ENCODE measurements at places on chromosomes 4 and X.

GRCh38 chrX:5117816-5118215 is 1110.9 kb downstream of the NLGN4X start:
- no peak for DNase-seq

GRCh38 chr4:15550491-15550890 is 80.8 kb downstream of the CC2D2A start:
- DNase-seq = no peak

- no peak for DNase-seq
Measured at GRCh38 chrX:70172964-70173363, 4.3 kb upstream of the DGAT2L6 start.

GRCh38 chr4:169098054-169098497 is 88.0 kb upstream of the CBR4 start:
- DNase-seq = no peak

DNA sequence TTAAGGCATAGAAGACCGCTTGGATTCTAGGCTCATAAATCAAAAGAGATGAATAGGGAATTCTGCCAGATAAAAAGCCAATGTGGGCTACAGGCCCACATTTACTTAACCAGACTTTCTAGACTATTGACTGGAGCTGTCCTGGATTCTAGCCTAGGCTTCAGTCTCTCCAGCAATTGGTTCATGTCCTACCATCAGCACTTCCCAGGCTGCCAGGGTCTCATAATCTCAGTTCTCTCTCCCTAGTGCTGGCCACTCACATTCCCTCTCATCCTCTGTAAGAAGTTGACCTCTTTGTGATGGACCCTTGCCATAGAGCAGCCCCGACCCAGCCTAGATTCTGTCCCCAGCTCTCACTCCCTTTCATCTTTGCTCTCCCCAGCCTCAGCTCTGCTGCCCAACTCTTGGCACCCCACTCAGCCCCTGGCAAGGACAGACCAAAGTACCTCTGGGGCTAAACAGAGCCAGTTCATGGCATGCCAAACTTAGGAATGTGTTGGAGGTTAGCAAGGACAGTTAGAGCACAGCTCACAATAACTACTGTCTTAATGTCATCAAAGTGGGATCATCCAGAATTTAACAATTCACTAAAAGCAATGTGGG is 396.2 kb downstream of the INPP4B start:
- DNase-seq = no peak

DNA sequence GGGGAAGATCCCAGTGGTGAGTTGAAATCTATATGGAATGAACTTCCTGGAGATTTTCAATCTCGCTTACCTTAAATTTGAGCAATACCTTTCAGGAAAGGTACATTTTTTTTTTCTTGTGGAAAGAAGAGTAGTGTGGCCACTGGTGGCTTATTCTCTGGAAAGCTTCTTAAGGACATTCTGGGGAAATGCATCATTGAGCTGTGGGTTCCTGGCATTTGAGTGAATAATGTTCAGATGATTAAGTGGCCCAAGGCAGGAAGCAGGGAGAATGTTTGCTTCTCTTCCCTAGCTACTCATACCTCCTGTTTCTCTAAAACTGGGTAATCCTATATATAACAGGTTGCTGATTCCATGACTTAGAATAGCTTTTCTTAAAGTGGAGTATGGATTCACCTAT is 31.8 kb downstream of the STAG2 start:
- peak; percentile 89 for DNase-seq

GRCh38 chrX:7272346-7272745 is 124.4 kb upstream of the PUDP start:
- peak; percentile 44 for DNase-seq

DNA sequence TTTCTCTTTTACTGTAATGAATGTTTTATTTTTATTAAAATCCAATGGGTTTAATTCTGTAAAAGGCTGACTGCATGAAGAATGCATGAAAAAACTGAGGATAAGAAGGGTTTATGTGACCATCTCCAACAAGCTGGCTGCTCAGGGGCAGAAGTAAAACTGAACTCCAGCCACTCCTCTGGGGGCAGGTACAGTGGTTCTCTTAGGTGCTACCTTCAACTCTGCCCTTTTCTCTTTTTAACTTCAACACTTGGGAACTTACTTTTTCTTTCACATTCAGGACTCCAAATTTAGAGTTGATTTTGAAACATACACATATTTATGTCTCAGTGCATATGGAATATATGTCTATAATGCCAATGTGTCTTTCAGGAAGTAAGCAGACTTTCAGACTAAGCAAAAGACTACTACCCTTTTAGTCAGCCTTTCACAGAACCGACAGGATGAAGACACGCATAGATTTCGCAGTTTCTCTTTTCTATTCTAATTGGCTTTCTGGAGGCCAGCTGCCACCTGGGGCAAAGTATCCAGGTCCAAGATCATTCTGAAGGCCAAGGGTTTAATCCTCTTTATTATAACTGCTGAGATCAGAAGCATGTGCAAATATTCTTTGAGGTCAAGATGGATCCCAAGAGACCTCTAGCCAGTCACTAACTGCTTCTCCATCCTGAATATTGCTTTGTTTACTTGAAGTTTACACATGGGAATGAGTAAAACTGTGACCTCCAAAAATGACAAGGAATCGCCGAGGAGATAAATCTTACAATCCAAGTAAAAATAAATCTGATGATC is 30.7 kb downstream of the HS3ST1 start:
- DNase-seq = no peak

DNA sequence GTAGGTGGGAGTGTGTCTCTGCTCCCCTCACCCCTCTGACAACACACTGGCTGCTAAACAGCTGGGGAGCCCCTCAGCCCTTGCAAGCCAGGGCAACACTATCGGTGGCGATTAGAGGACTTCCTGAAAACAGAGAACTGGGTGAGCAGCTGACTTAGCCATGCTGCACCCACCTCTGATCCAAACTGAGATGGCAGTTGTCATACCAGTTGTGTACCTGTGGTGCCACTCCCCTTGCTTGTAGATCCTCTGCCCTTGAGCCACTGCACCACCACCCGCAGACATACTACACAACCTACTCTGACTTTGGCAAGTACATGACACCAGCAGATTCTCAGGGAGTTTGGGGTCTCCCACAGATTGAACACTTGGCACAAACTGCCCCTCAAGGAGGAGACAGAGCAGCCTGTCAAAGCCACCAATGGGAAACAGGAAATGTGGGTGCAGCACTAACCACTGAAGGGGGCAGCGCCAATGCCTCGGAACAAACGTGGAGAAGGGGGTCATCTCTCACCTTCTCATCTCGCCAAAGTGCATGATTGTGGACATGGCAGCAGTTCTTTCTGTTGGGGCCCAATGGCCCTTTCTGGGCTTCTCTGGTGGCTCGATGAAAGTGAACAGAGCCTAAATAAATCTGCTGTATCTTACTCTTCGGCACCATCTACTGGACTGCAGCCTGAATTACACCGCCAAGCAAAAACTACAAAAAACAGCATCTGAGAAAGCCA is 119.8 kb downstream of the NEK1 start:
- peak; percentile 43 for DNase-seq

DNA sequence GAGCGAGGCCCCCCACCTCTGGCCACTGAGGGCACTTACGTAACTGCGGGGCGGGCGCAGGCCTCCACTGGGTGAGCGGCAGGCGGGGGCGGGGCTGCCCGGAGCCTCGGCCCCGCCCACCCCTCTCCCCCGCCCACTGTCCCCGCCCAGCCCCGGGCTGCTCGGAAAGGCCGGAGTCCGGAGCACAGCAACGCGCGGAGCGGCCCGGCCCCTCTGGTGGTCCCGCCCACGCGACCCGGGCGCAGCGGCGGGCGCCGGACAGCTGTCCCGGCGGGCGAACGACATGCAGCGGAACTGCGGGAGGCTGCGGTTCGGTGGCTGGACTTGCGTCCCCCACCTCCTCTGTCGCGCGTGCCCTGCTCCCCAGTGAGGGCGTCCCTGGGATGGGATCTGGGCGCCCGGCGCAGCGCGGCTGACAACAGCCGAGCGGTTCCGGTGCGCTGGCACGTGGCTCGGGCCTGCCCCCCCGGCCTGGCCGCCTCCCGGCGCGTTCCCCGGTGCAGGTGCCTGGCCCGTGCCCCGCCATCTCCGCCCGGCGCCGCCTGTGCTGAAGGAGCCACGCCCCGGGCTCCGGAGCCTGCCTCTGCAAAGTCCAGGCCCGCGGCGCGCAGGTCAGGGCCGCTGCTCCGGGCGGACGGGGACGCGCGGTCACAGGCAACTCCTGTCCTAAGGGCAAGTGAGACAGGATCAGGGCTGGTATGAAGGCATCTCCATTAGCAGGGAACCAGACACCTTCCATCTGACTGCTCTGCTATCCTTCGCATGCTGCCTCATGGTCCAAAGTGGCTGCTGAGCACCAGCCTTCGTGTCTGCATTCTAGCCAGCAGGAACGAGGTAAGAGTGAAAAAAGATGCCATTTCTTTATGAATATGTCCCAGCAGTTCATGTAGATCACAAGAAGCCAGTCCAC is 21.8 kb upstream of the JAKMIP1 start:
- peak; percentile 31 for DNase-seq

DNA sequence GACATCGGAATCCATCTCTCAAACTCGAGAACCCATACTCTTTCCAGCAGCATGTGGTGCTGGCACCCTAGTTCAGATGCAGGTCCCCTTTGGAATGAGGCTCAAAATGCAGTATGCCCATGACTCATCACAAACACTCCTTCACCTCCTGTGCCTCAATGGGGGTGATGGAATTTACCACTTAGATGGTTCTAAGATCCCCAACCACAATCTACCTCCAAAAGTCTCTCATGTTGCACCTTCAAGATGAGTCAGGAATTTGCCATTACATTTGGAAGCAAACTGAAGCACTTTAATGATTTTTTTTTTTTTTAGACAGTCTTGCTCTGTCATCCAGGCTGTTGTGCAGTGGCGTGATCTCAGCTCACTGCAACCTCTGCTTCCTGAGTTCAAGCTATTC is 8.5 kb upstream of the MID1 start:
- DNase-seq = no peak

DNA sequence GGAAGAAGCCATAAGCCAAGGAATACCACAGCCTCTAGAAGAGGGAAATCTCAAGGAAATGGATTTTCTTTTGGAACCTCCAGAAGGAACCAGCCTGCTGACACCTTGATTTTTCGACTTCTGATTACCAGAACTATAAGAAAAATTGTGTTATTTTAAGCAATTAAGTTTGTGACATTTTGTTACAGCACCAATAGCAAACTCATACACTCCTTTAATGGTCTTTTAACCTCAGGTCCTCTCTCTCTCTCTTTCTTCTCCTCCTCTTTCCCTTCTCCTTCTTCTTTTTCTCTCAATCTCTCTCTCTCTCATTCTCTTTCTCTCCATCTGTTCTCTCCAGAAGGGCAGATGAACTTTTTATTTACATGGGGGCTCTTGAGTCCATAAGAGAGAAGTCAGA is 26.3 kb downstream of the ARSD start:
- DNase-seq = no peak

GRCh38 chrX:70774223-70774622 is 134.3 kb downstream of the TEX11 start:
- no peak for DNase-seq

GRCh38 chr4:56653461-56654237 is 27.4 kb downstream of the HOPX start:
- DNase-seq = no peak

DNA sequence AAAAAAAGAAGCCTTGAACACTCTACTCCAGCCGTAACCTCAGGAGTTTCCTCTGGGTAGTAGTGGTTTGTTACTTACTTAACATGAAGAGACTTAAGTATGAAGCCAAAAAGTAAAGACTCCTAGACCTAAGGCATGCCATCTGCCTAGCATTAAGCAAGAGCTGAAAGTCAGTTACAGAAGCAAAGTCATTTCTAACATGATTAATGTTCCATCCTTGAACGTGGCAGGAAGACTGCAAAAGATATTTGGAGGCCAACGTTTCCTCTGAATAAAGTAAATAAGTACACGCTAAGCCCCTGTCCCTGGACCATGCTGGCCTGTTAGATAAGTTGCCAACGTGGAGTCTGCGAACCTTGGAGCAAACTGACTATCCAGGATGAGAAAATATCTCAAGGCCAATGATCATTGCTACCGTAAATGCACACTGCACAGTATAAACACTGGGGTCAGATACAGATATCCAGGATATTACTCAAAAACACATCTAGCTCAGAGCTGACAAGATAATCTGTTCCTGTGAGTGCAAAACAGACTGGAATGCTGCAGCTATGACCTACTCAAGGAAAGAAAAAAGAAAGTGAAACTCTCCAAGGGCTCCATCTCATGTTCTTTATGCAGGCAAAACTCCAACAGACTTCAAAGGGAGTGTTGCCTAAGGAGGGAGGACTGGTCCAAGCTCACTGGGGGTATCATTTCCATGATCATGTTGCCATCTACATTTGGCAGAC is 255.8 kb downstream of the COL25A1 start:
- DNase-seq = peak; percentile 97

GRCh38 chr4:112881842-112882241 is 167.6 kb upstream of the ANK2 start:
- DNase-seq = no peak

- DNase-seq = peak; percentile 94
Measured at GRCh38 chr4:156889616-156890594, 81.7 kb downstream of the PDGFC start.

DNA sequence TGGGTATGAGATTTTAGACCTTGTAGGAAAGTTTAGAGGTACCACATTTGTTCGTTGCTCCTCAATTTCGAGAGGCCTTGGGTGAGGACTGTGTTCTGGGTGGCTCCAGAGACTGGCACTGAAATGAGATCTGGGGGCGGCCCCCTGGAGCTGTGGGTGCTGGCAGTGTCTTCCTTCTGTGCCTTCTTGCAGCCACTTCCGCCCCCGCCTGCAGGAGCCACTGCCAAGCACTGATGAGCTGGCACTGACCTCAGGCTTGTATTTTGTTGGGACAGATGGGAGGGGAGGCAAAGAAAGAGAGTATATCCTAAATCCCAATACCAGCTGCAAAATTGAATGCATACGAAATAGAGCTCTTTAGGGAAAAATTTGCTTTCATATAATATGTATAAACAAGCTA is 64.5 kb upstream of the CLDN34 start:
- DNase-seq = no peak

GRCh38 chr4:26803211-26803861 is 57.3 kb upstream of the STIM2 start:
- DNase-seq = peak; percentile 7

- DNase-seq = no peak
Measured at GRCh38 chrX:110315551-110315950, 2.3 kb downstream of the AMMECR1 start.

- DNase-seq = no peak
Measured at GRCh38 chr4:101218346-101218745, 129.0 kb downstream of the PPP3CA start.

GRCh38 chr4:151866592-151866918 is 105.7 kb upstream of the GATB start:
- no peak for DNase-seq

- DNase-seq = no peak
Measured at GRCh38 chr4:18127030-18127429, 105.5 kb upstream of the LCORL start.

DNA sequence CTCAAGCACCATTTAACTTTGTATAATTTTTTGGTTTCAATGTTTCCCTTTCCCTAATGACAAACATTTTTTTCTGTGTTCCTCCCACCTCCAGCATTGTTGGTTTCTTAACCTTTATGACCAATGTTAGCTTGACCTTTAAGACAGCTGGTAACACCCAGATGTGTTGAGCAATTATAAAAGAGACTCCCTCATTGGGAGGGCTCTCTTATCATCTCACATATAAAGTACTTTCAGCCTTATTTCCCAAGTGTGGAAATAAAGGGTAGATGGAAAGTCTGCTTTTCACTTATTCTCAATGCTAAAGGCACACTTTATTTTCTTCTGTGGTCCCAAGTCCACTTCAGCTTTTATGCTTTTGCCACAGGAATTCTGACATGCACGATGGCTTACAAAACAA is 1420.4 kb downstream of the RAPGEF2 start:
- no peak for DNase-seq

- peak; percentile 22 for DNase-seq
Measured at GRCh38 chr4:181637186-181638105, 605.8 kb upstream of the TENM3 start.

- DNase-seq = no peak
Measured at GRCh38 chr4:161728929-161729328, 434.9 kb downstream of the FSTL5 start.

Data from iris pigment epithelial cell (primary cell).